Inflammatory macrophage treated with lipopolysaccharide for 1 hour (primary cell): ENCODE measurements at places on chromosomes 12 and 14.

DNA sequence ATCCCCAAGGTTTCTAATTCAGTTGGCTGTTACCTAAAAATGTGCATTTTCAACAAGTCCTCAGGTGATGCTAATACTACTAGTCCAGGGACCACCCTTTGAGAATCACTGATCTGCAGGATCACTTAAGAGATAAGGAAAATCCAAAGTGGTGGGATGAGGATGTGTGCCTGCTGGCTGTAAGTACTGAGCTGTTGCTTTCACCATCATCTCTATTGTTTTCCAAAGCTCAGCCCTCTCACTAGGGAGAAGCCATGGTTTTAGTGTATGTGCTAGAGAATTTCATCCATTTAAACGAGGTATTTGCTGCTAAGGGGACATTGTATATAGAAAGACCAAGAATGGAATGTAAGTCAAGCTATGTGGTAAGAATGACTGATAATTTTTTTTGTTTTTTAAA is 202.3 kb downstream of the KIF21A start:
- no peak for DNase-seq

DNA sequence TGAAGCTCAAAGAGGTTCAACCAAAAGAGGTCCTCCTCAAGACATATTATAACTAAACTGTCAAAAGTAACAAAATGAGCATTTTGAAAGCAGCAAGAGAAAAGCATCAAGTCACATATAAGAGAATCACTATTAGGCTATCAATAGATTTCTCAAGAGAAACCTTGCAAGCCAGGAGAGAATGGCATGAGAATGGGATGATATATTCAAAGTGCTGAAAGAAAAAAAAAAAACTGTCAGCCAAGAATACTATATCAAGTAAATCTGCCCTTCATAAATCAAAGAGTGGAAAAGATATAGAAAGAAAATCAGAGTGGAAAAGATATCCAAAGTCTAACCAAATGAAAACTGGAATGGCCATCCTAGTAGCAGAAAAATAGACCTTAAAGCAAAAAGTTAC is 39.3 kb upstream of the TSPAN11 start:
- no peak for DNase-seq

- DNase-seq, result no peak
Measured at GRCh38 chr12:70032076-70032475, 207.0 kb downstream of the MYRFL start.

GRCh38 chr12:67433385-67434175 is 164.4 kb downstream of the CAND1 start:
- DNase-seq, result peak; percentile 64

- DNase-seq, result no peak
Measured at GRCh38 chr12:64469455-64470142, 17.7 kb downstream of the TBK1 start.

DNA sequence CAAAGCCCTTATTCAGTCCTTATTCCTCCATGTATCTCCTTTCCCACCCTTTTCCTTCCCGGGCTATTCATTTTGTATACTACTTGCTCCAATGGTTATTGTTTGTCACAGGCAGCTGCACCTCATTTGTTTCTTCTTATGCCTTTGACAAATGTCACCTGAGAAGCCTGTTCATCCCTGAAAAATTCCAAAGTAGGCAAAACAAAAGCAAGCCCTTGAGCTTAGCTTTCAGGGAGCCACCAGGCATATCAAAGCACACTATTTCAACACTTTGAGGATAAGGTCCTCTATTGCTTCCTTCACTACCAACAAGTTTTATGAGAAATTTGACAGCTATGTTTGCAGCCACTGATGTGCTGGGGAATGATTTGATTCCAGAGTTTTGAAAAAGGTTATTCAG is 738.7 kb upstream of the LMO3 start:
- DNase-seq, result no peak

DNA sequence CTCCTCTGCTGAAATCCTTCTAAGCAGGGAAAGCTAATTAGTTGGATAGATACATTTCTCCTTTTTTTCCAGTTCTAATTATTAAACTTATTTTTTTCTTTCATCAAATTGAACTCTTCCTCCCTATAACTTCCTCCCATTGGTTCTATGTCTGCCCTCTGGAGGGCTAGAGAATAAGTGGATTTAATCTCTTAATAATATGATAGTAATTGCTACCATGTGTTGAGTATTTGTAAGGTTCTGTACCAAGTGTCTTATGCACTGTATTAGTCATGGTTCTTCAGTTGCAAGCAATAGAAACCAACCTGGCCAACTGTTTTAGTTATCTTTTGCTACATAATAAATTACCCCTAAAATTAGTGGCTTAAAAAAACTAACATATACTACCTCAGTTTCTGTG is 190.5 kb upstream of the PLXNC1 start:
- DNase-seq, result no peak

DNA sequence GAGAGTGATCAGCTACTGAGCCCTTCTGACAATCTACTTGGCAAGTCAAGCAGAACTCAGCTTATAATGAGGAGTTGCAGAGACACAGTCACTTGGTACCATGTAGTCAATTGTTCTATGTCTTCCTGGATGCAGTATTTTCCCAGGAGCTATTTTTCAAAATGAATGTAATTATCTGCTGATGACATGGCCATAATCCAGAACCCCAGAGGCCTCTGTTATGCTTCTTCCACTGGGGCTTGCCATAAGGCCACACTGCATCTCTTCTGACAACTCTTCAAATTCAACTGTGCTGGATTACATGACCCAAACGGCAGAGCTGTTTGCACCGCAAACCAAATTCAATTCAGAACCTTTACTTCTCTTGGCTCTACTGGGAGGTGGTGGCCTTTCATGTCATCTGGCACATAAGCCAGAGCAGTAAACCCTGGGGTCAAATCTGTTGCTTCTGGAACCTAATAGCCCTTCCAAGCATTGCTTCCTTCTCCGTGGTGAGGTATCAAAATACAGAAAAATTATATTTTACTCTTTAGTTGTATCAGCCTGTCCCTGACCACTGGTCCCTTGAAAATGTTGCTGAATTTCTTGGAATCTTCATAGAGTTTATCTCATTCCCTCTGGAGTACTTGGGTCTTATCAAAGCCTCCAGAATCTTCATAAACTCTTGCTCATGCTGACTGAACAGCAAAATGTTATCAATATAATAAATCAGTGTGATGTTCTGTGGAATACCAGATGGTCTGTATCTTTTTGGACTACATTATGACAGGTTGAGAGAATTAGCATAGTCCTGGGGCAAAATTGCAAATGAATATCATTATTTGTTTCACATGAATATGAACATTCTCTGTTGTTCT is 79.4 kb upstream of the DCN start:
- no peak for DNase-seq

DNA sequence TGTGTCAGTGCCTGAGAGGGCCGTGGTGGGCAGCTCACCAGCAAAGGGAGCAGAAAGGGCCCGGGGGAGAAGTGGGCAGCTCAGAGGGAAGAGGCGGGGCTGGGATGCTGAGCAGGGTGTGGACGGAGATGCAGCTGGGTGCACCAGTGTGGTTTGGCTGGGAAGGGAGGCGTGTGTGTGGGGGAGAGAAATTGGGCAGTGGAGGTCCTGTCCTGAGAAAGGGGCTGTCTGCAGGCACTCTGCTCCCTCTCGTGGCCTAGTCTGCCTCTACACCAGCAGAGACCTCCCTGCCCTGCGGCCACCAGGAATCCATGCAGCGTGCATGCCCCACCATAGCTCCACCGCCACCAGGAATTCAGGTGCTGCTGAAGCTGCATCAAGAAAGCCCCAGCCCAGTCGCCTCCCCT is 6.4 kb downstream of the TMEM121 start:
- no peak for DNase-seq

DNA sequence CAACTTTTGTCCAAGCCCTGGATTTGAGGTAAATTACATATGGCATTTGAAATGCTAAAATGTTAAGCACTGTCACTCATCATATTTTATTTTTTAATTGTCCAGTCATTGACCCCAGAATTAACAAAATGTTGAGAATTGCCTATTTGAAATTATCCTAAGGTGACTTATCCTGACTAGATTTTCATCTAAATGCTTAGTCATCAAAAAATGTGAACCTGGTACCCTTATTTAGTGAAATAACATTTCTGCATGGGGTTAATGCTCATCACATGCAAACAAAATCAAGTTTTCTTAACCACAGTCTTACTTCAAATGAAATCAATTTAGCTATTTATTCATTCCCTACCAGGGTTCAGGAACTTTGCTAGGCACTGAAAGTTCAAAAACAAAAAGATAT is 232.0 kb upstream of the DCN start:
- no peak for DNase-seq

GRCh38 chr12:106671840-106672239 is 89.0 kb downstream of the RFX4 start:
- no peak for DNase-seq

- DNase-seq, result no peak
Measured at GRCh38 chr14:88188745-88189416, 134.2 kb downstream of the KCNK10 start.

GRCh38 chr12:39807043-39807442 is 187.4 kb upstream of the ABCD2 start:
- no peak for DNase-seq
